ENCODE measurements at places on chromosomes 16 and 17.

- DNase-seq, result no peak
These were observed 465.4 kb downstream of the CDH11 start for GRCh38 chr16:64656471-64656870.

- DNase-seq, result no peak
These were observed 146.0 kb downstream of the PITPNC1 start for GRCh38 chr17:67523101-67523500.

- DNase-seq, result no peak
These were observed 6.9 kb downstream of the KRT31 start for GRCh38 chr17:41390411-41390938.

DNA sequence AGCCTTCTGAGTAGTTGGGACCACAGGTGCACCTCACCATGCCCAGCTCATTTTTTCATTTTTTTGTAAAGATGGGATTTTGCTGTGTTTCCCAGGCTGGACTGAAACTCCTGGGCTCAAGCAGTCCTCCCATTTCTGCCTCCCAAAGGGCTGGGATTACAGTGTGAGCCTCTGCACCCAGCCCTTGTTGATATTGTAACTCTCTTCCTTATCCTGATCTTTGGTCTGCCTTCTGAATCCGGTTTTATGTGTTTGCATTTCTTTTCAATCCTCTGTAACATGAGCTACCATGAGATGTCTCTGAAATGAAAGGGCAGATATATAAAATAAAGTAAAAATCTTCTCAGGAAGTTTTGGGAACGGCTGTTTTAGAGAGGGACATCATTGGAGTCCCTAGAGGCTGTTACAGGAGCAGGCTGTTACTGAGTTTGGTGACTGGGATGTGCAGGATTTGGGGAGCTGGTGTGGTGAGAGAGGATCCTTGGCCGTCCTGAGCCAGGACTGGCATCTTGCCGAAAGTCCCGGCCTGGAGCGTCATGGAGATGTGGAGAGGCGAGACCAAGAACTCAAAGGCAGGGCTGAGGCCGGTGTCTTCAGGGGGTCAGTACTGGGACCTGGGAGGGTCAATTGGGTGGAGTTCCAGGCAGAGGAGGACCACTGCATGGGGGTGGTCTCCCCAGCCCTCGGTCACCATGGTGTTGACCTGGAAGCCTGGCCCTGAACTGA is 39.4 kb downstream of the ATP2C2 start:
- DNase-seq, result no peak

DNA sequence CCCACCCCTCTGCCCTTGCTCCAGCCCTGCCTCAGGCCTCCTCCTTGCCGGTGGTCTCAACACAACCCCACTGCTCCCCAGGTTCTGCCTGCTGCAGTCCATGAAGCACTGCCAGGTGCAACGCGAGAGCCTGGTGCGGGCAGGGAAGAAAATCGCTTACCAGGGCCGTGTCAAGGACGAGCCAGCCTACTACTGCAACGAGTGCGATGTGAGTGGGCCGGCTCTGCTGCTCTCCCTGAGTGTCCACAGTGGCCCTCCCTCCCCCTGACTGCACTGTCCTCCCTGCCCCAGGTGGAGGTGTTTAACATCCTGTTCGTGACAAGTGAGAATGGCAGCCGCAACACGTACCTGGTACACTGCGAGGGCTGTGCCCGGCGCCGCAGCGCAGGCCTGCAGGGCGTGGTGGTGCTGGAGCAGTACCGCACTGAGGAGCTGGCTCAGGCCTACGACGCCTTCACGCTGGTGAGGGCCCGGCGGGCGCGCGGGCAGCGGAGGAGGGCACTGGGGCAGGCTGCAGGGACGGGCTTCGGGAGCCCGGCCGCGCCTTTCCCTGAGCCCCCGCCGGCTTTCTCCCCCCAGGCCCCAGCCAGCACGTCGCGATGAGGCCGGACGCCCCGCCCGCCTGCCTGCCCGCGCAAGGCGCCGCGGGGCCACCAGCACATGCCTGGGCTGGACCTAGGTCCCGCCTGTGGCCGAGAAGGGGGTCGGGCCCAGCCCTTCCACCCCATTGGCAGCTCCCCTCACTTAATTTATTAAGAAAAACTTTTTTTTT is 1.8 kb upstream of the TMEM88 start:
- no peak for DNase-seq

- no peak for DNase-seq
These were observed 9.2 kb downstream of the SLC38A10 start for GRCh38 chr17:81285894-81286293.

GRCh38 chr17:80101946-80102663 is 724 bp downstream of the GAA start:
- peak; percentile 28 for DNase-seq

GRCh38 chr17:51351890-51352289 is 91.5 kb downstream of the UTP18 start:
- DNase-seq, result no peak

GRCh38 chr16:85554114-85554888 is 58.8 kb upstream of the GSE1 start:
- peak; percentile 57 for DNase-seq

GRCh38 chr17:42028791-42029127 is 8.9 kb downstream of the NKIRAS2 start:
- DNase-seq, result no peak

DNA sequence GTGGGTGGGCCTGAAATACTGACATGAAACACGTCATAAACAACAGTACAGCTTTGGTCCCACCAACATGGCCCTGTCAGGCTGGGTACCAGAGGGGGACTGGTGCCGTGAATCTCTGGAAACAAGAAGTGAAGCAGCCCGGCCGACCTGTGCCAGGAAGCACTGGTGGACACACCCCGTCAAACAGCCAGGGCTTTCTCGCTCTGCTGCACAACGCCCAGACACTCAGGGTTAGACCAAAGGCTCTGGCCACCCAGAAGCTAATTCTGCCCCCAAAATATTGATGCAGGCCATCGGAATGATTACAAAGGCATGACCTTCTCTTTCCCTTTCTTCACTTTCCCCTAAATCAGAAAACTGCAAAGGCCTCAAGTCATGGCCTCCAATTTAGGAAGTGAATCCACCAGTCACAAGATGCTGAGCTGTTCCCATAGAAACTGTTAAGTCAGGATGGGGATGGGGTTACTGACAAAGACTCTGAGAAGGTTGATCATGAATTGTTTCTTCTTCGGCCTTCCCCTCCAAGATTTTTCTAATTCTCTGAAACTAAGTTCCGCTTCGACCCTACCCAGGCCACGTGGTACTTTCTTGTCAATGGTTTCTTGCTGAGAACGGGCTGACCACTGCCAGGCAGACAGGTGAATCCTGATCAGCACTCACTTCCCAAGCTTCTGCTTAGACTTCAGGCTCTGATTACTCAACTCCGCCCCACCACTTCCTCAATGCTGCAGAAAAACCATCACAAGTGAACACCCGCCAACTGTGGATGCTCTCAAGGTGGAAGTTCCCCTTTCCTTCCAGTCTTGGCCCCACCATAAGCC is 6.7 kb downstream of the PITPNA start:
- no peak for DNase-seq

GRCh38 chr17:9247401-9247938 is 226.2 kb downstream of the NTN1 start:
- DNase-seq, result no peak

GRCh38 chr16:77987810-77988209 is 34.5 kb upstream of the CLEC3A start:
- no peak for DNase-seq
